ENCODE measurements at places on chromosomes 11 and 22.

- DNase-seq = no peak
Observed at GRCh38 chr11:65431451-65432099, 9.0 kb downstream of the NEAT1 start.

DNA sequence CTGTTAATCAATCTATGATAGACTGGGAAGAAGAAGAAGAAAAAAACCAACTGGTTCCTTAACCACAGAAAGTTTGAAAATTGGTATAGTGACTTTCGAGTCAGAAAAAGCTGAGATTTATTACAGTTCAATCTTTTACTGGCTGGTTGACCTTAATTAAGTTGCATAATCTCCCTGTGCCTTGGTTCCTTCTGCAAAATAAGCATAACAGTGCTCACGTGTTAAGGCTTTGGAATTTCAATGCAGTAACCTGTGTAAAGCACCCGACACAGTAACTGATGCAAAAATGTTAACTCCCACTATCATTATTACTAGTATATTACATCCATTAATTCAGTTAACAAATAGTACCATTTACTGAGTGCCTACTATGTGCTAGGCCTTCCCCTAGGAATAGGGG, 22.6 kb upstream of the E2F8 start:
- DNase-seq = no peak

- DNase-seq = no peak
Observed at GRCh38 chr11:131985846-131986301, 615.5 kb downstream of the NTM start.

- DNase-seq = peak; percentile 7
Observed at GRCh38 chr11:40129266-40129665, 1330.2 kb downstream of the LRRC4C start.

DNA sequence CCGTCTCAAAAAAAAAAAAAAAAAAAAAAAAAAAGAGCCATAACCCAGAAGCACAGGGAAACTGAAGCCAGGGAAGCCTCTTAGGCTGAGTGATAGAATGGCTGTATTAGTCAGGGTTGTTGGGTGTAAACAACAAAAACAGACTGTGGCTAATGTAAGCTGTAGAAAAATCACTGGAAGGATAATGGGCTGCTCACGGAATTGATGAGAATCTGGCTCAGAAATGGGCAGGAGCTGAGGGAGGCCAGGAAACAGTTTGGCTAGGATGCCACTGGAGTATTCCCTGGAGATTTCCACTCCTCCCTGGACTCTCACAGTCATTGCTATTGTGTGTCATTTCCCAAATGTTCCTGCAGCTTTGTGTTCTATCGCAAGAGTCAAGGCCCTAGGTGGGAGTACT, 22.4 kb downstream of the SLC22A6 start:
- DNase-seq = no peak

DNA sequence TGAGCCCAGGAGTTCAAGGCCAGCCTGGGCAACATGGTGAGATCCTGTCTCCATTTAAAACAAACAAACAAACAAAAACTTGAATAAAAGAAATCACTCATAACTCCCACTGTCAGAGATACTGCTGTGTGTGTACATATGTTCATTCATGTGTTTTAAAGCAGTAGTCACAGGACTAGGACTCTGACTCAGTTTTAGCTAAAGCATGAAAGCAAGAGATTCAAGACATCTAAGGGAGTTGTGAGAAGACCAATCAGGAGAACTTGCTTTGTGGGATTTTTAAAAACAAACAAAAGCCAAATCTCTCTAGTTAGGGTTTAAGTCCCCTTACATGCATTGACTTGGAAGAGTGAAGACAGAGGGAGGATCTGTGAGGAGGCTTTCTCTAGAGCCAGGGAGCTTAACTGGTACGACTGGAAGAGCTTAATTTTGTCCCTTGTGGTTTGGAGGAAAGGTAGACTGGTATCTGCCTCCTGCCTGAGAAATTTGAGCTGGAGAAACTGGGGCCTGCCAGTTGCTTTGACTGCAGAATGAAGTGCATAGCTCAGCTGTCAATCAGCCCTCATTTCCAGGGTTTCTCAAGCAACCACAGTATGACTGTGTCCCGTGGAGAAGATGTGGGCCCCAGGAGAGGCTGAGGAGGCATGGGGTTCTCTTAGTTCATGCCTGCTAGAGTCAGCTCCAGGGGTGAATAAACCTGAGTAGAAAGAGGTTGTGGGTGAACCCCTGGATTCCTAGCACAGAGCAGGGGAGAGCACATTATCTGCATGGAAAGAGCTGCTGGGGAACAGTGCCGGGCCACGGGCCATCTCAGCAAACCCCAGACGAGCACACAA, 30.6 kb downstream of the EXPH5 start:
- DNase-seq = no peak

- DNase-seq = no peak
Observed at GRCh38 chr11:13238879-13239514, 38.6 kb upstream of the BMAL1 start.

GRCh38 chr22:50173983-50174355, 3.4 kb downstream of the PANX2 start:
- no peak for DNase-seq

DNA sequence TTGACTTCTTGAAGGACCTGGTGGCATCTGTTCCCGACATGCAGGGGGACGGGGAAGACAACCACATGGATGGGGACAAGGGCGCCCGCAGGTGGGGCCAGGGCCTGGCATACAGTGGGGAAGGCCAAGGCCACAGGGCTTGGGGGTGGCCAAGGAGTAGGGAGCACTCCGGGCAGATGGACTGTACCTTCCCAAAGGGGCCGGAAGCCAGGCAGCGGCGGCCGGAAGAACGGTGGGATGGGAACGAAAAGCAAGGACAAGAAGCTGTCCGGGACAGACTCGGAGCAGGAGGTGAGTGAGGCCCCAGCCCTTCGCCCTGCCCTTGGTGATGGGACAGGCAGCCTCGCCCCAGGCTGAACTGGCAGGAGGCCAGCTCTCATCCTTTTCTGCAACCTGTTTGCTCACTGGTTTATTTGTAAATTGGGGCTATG, 1.2 kb downstream of the DRAP1 start:
- no peak for DNase-seq

DNA sequence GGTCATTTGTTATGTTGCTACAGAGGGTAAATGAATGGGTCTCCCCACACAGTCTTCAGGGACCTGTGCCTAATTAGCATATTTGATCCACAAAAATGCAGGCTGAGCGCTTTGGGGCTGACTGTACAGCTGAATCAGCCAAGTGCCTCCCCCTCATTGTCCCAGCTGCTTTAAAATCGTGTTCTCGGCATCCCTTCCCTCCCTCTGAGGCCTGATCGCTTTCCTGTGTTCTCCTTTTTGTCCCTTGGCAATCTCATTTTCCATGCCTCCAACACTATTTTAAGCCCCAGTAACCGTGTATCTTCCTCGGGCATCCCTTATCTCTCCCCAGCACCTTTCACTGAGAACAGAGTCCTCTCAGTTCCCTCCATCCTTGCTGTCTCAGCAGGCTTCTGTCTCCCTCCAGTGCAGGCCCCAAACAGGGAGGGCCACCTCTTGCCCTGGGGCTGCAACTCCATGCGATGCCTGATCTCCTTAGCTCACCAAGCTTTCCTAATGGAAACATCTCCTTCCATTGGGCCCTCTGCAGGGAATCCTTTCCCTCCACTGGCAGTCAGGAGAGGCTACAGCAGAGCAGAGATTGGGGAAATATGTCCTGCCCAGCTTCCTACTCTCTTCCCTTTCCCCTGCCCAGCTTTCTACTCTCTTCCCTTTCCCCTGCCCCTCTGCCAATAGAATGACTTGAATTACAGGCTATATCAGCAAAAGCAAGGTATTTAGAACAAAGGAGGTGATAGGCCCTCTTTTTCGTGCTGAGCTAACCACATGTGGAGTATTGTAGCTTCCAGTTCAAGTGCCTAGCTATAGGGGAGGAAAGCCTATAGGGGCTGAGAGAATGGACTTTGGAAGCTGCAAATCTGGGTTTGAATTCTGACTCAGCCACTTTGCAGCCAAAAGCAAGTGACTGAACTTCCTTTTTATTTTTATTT, 13.8 kb downstream of the UQCR10 start:
- no peak for DNase-seq

- no peak for DNase-seq
Observed at GRCh38 chr11:73759610-73760134, 1.2 kb downstream of the RAB6A start.

GRCh38 chr11:12817681-12818332, 143.6 kb downstream of the TEAD1 start:
- DNase-seq = no peak

- no peak for DNase-seq
Observed at GRCh38 chr11:56103210-56103737, at the start of gene OR8H2. Gene OR8H2, plus strand, starts transcription at chr11:56103687. Its CDS starts 1,356 bp downstream, at chr11:56105043.

- peak; percentile 3 for DNase-seq
Observed at GRCh38 chr11:31397239-31397834, 27.7 kb downstream of the DNAJC24 start.

DNA sequence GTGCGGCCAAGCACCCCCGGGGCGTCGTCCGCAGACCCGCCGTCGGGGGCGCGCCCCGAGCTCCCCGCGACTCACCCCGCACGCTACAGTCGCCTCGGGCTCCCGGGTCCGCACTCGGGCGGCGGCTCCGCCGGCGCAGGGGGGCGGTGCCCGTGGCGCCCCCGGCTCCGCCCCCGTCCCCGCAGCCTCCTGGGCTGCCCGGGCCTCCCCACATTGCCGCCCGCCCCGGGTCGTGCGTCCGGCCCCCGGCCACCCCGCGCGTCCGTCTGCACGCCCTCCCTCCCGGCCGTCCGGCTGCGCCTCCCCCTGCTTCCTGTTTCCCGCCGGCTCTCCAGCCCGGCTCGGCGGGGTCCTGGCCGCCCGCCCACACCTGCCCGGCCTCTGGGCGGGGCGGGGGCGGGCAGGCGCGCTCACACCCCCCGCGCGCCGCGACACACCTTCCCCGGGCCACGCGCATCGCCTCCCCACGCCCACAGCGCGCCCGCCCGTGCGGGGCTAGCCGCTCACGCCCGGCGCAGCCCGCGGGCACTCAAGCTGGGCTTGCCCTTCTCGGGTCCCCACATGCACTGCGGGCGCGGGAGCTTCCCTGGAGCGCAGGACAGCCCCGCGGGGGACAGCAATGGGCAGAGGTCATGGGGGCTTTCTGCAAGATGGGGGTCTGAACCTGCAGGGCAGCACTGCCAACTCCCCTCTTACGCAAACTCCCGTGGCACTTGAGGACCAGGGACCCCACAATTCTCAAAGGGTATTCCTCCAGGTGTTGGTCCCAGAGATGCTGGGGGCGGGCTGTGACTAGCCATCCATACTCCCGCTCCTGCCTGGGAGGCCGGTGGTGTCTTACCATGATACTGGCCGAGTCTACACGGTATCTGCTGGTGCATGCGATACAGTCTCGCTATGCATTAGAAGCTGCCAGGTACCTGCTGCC, at the start of gene CARD10:
Gene CARD10, minus strand, starts transcription at position 148 of the 928 bp plus-strand sequence. CDS start 215 bp downstream, outside the sequence.
- DNase-seq = no peak

GRCh38 chr11:40328890-40329614, 1130.4 kb downstream of the LRRC4C start:
- no peak for DNase-seq

DNA sequence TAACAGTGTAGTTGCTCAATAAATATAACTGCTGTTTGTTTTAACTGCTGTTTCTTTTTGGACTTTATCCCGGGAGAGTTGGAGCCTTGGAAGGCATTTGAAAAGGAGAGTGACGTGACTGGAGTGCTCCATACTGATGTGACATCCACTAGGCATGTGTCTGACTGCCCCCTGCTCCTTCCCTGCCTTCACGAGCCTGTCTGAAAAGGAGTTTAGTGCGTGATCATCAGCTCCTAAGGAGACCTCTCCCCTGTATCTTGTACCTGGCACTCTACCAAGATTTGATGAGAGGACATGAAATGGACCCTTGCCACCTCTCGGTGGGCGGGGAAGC, 22.9 kb downstream of the ZBTB16 start:
- DNase-seq = no peak

- DNase-seq = no peak
Observed at GRCh38 chr22:46969491-46969890, 207.0 kb downstream of the TBC1D22A start.

DNA sequence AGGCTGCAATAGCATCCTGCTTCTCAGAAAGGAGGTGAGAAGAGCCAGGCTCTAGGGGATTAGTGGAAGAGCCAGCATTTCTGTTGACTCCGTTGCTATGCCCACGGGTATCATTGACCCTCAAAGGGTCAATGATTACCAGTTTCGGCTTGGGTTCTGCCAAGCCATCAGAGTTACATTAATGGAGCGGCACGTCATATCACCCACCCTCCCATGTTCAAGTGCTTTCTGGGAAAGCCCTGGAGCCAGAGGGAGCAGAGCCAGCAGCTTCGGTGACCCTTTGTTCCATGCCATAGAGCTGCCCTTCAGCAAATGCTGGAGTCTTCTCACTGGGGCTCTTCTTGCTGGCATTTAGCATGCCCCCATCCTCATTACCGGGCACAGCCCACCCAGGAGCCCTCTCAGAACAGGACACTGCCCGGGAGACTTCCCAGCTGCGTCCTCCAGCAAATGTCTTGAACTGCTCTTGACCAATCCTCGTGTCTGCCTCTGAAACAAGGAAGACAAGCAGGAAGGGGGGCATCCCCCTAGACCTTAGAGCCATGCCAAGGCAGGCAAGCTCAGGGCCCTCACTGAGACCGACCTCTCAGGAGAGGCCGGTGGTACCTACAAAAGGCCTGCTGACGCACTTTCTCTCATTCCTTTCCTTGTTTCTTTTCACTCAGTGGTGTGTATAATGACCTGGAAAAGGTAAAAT, 14.6 kb downstream of the KCNJ1 start:
- no peak for DNase-seq

- DNase-seq = no peak
Observed at GRCh38 chr11:119501777-119502405, 78.9 kb upstream of the THY1 start.

- DNase-seq = no peak
Observed at GRCh38 chr11:75779960-75780359, 11.4 kb downstream of the DGAT2 start.

DNA sequence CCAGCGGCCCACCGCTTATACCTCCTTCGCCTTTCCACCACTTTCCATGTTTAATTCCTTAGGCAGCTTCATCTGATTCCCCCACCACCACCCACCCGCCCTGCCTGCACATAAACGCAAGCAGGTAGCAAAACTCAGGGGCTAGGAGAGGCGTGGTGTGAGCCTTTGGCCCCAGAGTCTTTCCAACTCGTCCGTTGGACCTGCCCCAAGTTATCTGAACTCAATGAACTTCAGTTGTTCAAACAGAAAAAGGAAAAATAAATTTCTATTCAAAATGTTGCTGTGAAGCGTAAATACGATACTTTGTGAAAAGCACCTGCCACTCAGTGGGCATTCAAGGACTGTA, 814 bp upstream of the CDON start:
- DNase-seq = no peak

DNA sequence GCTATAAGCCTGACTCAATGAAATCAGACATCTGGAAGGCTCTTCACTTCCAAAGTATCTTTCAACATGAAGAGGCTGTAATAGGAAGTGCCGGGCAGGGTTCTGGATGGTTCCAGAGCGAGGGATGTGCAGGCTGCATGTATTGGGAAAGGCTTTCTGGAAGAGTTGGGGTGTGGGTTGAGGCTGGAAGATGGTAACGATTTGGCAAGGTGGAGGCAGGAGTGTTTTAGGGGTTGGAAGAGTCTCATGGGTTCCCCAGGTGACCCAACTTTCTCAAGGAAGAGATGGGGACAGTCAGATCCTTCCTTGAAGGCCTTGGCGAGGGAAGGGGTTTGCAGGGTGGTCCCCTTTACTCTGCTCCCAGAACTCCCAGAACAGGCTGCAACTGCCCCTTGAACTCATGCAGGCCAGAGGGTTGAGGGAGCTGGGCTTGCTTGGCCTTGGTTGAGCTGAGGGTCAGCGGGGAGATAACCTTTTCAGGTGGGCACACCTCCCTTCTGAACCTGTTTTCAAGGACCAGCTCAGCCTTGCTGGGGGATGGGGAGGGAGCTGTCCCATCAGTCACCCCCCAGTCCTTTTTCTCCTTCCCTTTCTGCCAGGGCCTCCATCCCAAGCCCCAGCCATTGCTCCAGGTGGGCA, 9.4 kb upstream of the POU2F3 start:
- DNase-seq = no peak

Measured in NCI-H1048 (cell line).